ENCODE measurements at places on chromosomes 2 and 18.

GRCh38 chr2:174561283-174561971 lies 36.2 kb downstream of the WIPF1 start:
- no peak for DNase-seq

GRCh38 chr2:172081221-172082022 lies 3.9 kb upstream of the DLX1 start:
- no peak for DNase-seq

DNA sequence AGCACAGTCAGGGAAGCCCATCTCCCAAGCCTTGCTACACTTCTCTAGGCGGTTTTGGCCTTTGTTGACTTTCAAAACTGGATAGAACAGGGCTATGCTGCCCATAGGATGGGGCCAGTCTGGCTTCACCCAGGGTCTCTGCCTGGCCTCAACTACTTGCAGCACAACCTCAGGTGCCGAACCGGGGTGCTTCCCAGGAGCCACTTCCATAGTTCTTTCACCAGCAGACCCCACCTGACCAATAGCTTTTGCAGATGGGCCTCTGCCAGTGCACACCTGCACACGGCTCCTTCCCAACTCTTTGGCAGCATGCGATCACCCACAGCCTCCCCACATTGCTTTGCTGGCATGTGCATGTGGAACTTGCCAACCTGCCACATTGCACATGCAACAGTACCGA lies 331.6 kb downstream of the CPS1 start:
- no peak for DNase-seq

DNA sequence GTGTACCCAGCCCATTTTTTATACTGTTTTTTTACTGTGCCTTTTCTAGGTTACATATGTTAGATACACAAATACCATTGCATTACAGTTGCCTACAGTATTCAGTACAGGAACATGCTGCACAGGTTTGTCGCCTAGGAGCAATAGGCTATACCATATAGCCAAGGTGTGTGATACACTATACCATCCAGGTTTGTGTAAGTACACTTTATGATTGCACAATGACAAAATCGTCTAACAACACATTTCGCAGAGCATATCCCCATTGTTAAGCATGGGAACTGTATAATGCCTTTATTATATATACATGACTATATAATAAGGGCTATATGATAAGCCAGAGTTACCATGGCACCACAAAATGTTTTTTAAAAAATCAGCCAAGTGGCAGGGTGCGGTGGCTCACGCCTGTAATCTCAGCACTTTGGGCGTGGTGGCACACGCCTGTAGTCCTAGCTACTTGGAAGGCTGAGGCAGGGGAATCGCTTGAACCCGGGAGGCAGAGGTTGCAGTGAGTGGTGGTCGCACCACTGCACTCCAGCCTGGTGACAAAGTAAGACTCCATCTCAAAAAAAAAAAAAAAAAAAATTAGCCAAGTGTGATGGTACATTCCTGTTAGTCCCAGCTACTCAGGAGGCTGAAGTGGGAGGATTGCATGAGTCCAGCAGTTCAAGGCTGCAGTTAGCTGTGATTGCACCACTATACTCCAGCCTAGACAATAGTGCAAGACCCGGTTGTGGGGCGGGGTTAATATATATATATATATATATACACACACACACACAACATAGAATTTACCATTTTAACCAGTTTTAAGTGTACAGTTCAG lies 2.8 kb upstream of the CENPA start:
- DNase-seq = no peak

- DNase-seq = no peak
Observed at GRCh38 chr18:5961097-5961827, 65.9 kb upstream of the TMEM200C start.

DNA sequence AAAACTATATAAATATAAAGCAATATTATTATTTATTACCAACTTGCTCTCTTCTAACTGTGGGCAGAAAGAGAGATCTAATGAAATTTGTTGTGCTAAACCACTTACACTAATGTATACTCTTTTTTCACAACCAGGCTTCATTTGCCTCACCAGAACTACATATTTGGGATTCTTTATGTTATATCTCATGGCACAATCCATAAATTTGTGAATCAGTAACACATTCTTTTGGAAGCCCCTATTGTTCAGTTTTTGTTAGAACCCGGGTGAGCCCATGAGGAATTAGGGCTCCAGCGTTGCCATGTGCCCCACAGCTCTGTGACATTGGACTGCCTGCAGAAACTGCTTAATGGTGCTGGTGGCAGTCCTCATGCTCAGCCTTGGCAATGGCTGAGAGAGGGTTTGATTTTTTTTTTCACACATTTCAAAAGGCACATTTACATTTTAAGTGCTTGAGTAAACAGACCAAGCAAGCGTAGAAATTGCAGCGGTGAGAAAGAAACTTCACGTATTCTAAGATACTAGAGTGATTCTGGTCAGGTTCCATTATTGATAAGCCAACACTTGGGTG lies 15.3 kb downstream of the VIT start:
- DNase-seq = no peak

DNA sequence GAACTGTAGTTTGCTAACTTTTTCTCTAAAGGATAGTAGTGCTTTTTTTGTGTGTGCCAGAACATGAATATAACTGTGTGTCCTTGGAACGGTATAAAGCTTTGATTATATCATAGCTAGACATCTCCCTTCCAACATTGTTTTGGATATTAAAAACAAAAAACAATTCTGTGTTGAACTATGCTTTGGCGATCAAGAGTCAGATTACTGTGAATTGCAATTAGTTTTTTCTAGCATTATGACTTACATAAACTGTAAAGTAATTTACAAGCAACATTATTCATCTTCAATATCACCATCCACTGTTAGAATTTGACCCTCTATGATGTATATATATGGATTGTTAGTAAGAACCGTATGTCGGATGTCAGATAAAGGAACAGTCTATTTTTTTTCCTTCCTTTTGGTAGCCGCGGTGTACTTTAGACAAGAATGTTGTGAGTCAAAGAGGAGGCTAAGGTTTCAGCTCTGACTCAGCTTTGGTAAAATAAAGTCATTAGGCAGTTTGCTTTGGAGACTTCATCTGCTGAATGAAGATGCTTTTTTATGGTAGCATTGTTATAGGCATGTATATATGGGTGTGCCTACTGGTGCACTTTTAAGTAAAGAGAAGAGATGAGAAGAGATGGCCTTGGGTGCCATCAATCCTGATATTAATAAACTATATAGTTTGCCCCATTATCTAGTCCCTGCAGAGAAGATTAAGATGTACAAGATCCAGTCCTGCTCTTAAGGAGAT lies 76.4 kb downstream of the LTBP1 start:
- DNase-seq = no peak

GRCh38 chr18:62409821-62410220 lies 84.7 kb downstream of the TNFRSF11A start:
- no peak for DNase-seq

- DNase-seq = no peak
Observed at GRCh38 chr2:31108561-31109286, 29.5 kb downstream of the GALNT14 start.

DNA sequence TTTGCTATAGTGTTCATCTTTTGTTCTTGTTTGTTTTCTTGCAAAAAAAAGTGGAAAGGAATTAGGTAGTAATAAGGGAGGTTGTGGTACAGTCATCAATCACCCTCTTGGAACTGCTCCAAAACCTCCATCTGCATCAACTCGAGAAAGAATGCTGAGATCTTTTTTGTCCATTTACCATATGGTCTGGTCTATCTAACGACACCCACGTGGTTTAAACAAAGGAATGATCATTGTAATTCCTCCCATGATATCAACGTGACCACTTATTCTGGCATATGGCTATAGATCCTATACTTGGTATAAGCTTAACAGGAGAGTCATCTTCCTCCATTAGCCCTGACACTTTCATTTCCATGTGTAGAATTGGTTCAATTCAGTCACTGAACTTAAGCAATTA lies 1025.3 kb upstream of the NXPH2 start:
- DNase-seq = no peak

DNA sequence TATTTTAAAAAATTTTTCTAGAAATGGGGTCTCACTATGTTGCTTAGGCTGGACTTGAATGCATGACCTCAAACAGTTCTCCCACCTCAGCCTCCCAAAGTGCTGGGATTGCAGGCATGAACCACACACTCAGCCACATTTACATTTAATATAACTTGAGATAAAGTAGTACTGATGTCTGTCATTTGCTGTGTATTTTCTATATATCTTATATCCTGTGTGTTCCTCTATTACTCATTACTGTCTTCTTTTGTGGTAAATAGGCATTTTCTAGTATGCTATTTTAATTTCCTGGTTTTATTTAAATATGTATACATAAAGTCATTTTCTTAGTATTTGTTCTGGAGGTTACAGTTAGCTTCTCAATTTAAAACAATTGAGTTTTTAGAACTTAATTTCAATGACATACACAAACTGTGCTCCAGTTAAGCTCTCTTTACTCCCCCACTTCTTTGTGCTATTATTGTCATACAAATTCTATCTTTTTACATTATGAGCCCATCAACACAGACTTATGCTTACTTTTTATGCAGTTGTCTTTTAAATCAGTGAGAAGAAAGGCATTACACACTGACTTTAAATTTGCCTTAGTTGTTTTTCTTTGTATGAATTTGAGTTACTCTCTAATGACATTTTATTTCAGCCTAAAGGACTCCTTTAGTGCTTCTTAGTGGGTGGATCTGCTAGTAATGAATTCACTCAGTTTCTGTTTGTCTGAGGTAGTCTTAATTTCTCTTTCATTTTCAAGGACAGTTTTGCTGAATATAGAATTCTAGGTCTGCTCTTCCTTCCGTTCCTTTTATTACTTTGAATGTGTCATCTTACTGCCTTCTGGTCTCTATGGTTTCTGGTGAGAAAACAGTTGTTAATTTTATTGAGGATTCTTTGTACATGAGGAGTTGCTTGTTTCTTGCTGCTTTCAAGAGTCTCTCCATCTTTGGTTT lies 6.2 kb upstream of the INPP4A start:
- no peak for DNase-seq
